Sciatic nerve (tissue), 2 donors: ENCODE measurements at places on chromosomes 13 and 19. TPM values are rescaled to one million over a fixed set of nuclear protein-coding genes. Genes with fewer than 3 reads are reported as not detected.

DNA sequence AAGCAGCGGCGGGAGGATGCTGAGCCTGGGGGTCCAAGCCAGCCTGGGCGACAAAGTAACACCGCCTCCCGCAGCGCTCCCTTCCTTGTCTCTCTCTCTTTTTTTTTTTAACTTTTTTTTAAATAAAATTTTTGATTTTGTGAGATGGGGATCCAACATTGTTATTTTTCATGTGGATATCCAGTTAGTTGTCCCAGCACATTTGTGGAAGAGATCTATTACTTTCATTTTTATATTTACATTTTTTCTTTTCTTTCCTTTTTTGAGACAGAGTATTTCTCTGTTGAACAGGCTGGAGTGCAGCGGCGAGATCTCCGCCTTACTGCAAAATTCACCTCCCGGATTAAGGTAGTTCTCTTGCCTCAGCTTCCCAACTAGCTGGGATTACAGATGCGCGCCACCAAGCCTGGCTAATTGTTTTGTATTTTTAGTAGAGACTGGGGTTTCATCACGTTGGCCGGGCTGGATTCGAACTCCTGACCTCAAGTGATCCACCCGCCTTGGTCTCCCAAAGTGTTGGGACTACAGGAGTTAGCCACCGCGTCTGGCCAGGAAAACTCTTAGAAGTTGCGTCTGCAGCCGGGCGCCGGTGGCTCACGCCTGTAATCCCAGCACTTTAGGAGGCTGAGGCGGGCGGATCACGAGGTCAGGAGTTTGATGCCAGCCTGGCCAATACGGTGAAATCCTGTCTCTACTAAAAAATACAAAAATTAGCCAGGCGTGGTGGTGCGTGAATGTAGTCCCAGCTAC is 19.4 kb downstream of the ZNF816 start:
- no peak for DNase-seq

DNA sequence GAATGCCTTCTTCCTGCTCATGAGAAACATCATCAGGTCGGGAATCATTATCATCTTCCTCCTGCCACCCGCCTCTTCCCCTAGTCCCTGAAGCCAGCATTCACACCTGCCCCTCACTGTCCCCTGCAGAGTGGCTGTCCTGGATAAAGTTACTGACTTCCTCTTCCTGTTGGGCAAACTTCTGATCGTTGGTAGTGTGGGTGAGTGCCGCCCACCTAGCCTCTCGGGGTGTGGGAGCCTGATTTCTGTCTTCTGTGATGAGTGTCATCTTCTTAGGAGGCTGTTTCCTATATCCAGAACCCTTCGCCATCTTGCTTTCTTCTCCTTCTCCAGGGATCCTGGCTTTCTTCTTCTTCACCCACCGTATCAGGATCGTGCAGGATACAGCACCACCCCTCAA is 12.5 kb downstream of the SLC44A2 start:
- no peak for DNase-seq

DNA sequence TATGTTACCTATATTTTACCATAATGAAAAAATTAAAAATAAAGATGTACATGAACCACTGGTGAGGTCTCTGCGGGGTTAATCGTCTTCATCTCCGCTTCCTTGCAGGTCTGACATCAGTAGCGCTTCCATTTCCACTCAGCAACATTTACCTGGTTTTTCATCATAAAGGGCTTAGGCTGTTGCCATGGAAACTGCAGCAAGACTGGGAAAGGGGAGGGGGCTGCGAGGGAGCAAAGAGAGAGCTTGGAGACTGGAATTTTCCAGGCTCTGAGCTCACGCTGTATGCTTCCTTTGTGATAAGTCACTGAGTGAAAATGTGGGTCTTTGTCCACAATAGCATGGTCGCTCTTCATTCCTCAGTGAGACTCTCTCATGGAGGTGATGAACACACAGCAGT is 136.6 kb upstream of the USP29 start:
- DNase-seq: no peak

- no peak for DNase-seq
Observed at GRCh38 chr19:17605117-17605516, 49.7 kb downstream of the COLGALT1 start.

DNA sequence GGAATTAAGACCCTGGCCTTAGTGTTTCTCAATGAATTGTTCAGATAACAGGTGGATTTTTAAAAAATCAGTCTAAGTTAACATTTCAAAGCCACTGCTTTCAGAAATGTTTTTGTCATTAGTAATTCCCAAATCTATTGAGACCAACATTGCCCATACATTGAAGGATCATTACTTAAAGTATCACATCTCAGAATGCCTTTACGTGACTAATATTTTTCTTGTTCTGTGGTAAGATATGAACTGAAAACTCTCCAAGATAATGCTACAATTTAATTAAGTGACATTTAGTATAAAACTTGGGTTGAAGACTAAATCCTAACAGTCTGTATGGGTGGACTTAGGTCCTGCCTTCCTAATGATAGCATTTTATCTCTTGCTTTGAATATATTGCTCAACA is 59.4 kb upstream of the POSTN start:
- DNase-seq: no peak

DNA sequence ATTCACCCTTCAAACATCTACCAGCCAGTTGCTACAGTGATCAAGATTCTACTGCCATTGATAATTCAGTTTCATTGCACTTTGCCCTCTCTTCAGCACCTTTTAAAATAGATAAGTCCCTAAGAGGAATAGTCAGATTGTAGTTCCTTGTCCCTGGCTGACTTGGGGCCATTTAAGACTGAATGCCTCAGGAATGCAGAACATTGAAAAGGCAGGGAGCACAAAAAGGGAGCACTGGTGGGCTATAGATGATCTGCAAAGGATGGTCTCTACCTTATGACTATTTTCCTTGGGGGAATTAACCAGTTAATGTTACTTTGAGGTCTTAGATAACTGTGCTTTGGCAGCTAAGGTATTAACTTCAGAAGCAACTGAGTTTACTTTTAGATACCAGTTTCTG is 46.9 kb downstream of the GPALPP1 start:
- no peak for DNase-seq

DNA sequence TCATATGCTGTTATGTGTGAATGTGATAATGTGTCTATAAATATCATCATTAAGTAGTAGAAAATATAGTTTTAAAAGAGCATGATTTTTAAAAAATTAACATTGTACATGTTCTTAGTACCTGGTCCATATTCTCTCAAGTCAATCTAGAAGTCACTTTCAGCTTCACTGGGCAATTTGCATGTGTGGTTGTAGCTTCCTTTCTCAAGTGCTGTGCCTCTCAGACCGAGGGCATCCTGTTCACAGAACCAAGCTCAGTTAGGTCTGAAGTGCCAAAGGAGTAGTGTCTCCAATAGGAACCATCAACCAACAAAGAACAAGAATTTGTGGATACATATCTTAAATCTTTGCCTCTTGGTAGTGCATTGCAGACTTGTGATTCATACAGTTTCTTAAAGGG is 541.8 kb upstream of the SLC10A2 start:
- DNase-seq: no peak

- no peak for DNase-seq
Observed at GRCh38 chr13:36746051-36746450, 72.2 kb downstream of the SERTM1 start.

DNA sequence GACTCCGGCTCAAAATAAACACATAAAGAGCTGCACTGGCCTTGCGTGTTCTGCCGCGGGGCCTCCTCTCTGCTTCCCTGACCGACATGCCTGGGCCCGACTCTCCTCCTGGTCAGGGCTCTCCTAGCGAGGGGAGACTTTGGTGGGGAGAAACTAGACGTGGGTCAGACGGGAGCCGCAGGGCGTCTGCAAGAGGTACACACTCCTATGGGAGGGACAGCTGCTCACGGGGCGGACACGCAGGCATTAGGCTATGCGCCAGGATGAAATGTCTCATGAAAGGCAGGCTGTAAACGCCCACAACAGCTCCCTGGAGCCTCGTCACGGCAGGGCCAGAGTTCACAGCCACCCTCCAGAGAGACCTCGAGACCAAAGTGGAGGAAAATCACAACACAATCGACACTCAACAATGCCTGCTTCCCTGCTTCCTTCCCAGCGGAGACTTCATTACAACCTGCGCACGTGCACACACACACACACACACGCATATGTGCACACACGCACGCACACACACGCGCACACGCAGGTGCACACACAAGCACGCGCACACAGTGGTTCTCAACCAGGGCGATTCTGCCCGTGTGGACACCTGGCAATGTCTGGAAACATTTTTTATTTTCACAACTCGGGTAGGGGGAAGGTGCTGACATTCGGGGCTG is 5.8 kb downstream of the SLC39A3 start:
- DNase-seq: no peak

DNA sequence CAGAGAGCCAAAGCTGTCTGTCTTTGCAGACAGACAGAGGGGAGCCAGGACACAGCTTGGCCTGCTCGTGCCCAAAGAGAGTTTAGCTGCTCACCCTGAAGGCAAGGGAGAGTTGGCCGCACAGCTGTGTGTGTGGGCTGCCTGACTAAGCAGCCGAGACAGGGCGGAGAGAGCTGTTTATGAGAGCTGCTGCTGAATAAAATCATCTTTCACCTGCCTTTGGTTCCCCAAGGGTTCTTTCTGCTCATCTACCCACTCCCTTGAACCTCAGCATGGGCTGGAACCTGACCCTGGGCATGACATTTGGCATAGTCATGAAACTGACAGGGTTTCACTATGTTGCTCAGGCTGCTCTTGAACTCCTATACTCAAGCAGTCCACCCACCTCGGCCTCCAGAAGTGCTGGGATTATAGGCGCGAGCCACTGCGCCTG is 98.2 kb downstream of the RBM26 start:
- no peak for DNase-seq

- peak; percentile 98 for DNase-seq
Observed at GRCh38 chr13:50125554-50126262, 110.5 kb downstream of the KCNRG start.

DNA sequence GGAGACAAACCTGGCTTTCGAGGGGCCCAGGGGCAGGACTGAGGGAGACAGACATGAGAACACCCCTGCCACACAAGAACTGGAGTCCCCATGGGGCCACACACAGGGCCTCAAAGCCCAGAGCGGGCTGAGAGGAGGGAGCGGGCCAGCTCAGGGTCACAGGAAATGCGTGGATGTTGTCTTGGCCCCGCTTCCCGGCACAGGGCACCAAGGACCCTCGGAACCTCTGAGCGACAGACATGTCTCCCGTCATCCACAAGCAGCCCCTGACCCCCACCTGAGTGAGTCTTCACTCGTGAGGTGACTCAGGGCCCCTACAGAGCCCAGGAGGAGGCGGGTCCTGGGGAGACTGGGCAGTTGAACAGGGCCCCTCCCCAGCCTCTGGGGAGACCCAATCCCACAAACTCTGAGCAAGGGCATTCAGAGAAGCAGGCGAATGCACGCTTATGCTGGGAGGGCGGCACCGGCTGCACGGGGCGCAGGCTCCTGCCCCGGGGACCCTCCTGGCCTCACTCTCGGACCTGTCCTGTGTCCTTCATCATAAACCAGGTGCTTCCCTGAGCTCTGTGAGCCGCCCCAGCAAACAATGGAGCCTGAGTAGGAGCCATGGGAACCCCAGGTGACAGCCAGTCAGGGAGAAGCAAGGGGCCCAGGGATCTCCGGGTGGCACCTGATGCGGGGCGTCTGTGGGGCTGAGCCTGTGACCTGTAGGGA is 20.1 kb downstream of the SGTA start:
- DNase-seq: no peak

DNA sequence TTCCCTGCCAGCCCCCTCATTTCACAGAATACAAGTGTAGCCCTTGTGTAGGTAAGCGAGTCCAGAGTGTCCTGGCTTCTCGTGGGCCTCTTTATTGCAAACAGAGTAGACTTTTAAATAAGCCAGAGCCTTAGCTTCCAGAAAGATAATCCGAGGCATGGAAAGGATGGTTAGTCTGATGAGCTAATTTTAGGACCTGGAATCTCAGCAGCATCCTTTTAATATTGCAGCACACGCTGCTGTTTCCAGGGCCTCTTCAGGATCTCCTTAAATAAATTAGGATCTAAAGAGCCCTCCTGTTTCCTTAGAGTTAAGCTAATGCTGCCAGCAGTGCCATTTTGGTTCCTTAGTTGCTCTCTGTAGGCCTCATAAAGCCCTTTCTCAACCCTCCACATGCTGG is 99.2 kb downstream of the RFC3 start:
- DNase-seq: no peak

- peak; percentile 61 for DNase-seq
Observed at GRCh38 chr13:42047561-42048341, 697 bp upstream of the DGKH start.

DNA sequence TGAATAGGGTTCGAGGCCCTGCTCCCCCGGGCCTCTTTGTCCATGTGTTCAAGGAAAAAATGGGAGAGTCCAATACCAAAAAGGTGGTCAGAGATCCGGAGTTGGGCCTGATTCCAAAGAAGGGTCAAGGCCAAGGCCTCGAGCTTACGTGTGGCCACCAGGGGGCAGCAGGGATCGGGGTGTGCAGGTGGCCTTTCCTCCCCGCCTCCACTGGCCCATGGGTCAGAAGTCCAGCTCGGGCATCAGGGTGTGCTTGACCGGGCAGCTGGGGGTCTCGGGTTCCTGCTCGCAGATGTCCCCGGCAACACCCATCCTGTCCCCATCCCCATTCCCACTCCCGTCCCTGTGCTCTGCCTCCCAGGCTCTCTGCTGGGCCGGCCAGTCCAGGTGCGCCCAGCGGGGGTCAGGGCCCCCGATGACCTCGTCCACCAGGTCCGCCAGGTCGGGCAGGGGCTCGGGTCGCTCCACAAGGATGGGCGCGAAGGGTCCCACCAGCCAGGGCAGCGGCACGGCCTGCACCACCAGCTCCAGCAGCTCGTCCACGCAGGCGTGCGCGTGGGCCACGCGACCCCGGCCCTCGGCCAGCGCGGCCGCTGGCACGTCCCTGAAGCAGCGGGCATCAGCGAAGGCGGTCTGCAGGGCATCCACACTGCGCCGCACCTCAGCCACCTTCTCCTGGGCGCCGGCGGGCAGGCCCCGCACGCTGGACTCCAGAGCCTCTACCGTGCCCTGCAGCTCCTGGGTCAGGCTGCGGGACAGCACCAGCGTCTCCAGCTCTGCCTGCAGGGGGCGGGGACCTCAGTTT is 5.2 kb upstream of the PLIN4 start:
- DNase-seq: no peak

DNA sequence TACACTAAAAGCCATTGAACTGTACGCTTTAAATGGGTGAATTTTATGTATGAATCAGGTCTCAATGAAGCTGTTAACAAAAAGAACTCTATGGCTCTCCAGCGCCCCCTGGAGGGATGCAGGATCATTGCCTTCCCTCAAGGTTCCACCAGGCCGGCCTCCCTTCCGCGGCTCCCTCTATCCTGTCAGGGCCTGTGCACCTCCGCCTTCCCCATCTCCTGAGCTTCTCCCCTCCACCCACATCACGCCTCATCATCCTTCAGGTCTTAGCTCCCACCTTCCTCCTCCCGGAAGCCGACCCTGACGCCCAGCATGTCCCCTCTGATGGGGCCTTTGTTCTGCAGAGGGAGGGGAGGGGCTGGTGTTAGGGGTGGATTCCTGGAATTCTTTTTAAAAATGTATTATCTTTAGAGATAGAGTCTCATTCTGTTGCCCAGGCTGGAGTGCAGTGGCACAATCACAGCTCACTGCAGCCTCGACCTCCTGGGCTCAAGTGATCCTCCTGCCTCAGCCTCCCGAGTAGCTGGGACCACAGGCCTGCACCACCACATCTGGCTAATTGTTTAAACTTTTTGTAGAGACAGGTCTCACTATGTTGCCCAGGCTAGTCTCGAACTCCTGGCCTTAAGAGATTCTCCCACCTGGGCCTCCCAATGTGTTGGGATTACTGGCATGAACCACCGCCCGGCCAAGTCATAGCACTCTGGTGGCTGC is 27.7 kb downstream of the MEIS3 start:
- peak; percentile 88 for DNase-seq

Gene GARIN5A
- total RNA-seq: 0.45 TPM

Gene JAK3
- 18.4 TPM for total RNA-seq

Gene RAB3A
- total RNA-seq: 2.9 TPM

Gene ZNF230
- 7.2 TPM for total RNA-seq

Gene SNRPA
- total RNA-seq: 58.3 TPM

Gene PAF1
- total RNA-seq: 38.7 TPM

Gene SEMA6B
- total RNA-seq: 28.2 TPM

Gene IZUMO2
- total RNA-seq: not detected
